ENCODE measurements at places on chromosomes 11 and 22. TPM values are rescaled to one million over a fixed set of nuclear protein-coding genes. Genes with fewer than 3 reads are reported as not detected.

The OR4A16 gene
- not detected for total RNA-seq

The MRPL40 gene
- total RNA-seq = 37.2 TPM

The NLRP14 gene
- total RNA-seq = 0.17 TPM

The PPP2R5B gene
- total RNA-seq = 9.2 TPM

The MS4A4A gene
- total RNA-seq = under 0.01 TPM

The LMO2 gene
- not detected for total RNA-seq

The MISFA gene
- total RNA-seq = 0.58 TPM

The SOX10 gene
- total RNA-seq = not detected

The SNX19 gene
- total RNA-seq = 112 TPM

The ANO9 gene
- not detected for total RNA-seq

The ALDH3B1 gene
- total RNA-seq = 21.5 TPM

The SLC36A4 gene
- total RNA-seq = 5.8 TPM

The TEX12 gene
- total RNA-seq = not detected

The NAALADL1 gene
- total RNA-seq = 38.2 TPM

The PRODH gene
- 0.17 TPM for total RNA-seq

The OR52I2 gene
- not detected for total RNA-seq

The DTX4 gene
- 9.3 TPM for total RNA-seq

The SLC37A2 gene
- total RNA-seq = 2.0 TPM

The MMP13 gene
- total RNA-seq = not detected

The KIF18A gene
- 22.8 TPM for total RNA-seq

The MFRP gene
- total RNA-seq = under 0.01 TPM

The OVCH2 gene
- not detected for total RNA-seq

The RIC3 gene
- not detected for total RNA-seq

The TCN1 gene
- total RNA-seq = not detected

The IMMP1L gene
- total RNA-seq = 6.6 TPM

The THAP12 gene
- total RNA-seq = 41.7 TPM

The FJX1 gene
- 11.9 TPM for total RNA-seq

The MRGPRX1 gene
- not detected for total RNA-seq

The DSCAML1 gene
- total RNA-seq = not detected

The CCDC81 gene
- 1.0 TPM for total RNA-seq

The TTC12 gene
- total RNA-seq = 13.1 TPM

The PAFAH1B2 gene
- 110 TPM for total RNA-seq

The IGF2 gene
- total RNA-seq = under 0.01 TPM

The OR51E2 gene
- total RNA-seq = not detected

The CRACR2B gene
- total RNA-seq = 1.5 TPM

The ARHGEF17 gene
- total RNA-seq = 44.7 TPM

The FEN1 gene
- total RNA-seq = 25.2 TPM

The PHF21B gene
- total RNA-seq = not detected

The SLC15A3 gene
- total RNA-seq = 4.8 TPM

The ADM2 gene
- total RNA-seq = 2.3 TPM

The OR52E8 gene
- total RNA-seq = not detected

Data from smooth muscle cell of trachea (primary cell).